Gastrocnemius medialis (tissue), 4 donors: ENCODE measurements at places on chromosomes 1 and 21. TPM values are rescaled to one million over a fixed set of nuclear protein-coding genes. Genes with fewer than 3 reads are reported as not detected.

Gene TMEM240
- total RNA-seq: not detected

Gene LRRIQ3
- not detected for total RNA-seq

Gene OR2AK2
- not detected for total RNA-seq

Gene LEPR
- total RNA-seq: 4.1 TPM

DNA sequence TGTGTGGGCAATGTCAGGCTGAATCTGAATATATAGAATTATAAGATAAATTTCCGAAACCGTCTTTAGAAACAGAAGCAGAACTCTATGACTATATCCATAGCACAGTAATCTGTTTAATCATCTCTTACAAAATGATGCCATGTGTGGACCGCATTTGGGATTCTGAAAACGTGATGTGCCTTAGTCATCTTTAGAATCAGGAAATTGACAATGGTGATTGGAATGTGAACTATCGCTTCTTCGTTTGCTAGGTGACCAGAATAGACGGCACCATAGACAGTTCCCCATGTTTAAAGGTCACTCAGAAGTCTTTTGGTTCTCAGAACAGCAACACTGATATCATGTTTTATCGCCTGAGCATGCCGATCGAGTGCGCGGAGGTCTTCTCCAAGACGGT is 300.3 kb downstream of the ZP4 start:
- H3K4me1 ChIP-seq: no peaks in the 10 kb centered on the region
- H3K27ac ChIP-seq: no peak overlapping the region

- no peaks in the 10 kb centered on the region for H3K36me3 ChIP-seq
- no peak overlapping the region for H3K4me3 ChIP-seq
- H3K27ac ChIP-seq: no peak overlapping the region
- DNase-seq: no peak
- no peaks in the 10 kb centered on the region for H3K27me3 ChIP-seq
- H3K4me1 ChIP-seq: no peaks in the 10 kb centered on the region
These were observed 31.8 kb upstream of the OLIG2 start for GRCh38 chr21:32993894-32994293.

DNA sequence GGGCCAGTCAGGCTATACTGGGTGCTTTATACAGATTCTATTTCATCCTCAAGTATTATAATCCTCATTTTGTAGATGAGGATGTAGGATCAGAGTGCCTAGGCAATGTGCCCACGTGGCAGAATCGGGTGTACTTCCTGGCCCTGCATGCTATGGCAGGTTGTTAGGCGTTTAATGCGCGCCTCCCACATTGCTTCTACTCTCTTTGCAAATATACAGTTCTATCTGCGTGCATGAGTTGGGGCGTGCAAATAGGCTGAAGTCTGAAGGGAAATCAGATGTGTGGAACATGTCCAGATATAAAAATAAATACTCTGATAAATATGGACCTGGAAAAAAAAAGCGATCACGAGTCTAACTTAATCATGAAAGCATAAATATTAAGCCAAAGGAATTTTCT is 194.7 kb upstream of the FMN2 start:
- no peak overlapping the region for H3K27ac ChIP-seq
- H3K4me3 ChIP-seq: no peak overlapping the region
- H3K27me3 ChIP-seq: peaks cover 5% of the 10 kb centered on the region
- no peaks in the 10 kb centered on the region for H3K4me1 ChIP-seq
- H3K36me3 ChIP-seq: no peaks in the 10 kb centered on the region
- DNase-seq: no peak

DNA sequence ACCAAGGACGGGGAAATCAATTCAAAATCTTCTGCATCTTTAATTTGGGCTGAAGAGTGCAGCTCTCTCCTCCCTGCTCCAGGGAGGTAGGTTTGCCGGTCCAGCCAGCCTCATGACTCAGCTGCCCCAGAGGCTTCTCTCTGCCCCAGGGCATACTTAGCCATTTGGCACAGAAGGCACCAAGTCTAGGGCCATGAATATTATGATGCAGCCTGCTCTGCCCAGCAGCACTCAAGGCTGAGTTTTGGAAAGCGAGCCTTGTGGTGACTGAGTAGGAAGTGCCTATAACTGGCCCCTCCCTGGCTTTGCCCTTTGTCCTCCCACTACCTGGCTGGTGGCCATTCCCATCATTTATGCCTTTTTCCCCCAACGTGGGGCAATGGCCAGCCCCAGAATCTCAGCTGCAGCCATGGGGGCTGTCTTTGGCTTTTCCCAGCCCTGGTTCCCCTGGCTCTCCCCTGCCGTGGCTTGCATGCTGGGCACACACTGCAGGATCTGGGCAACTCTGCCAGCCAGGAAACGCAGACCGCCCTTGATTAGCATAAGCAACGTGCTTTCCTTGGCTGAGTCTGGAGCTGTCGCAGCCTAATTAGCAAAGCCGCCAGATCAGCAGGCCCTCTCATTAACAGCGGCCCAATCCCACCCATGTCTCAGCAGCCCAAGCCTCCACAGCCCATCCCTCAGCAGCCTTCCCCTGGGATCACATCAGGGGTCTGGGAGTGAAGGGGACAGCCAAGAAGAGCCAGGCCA is 258.6 kb upstream of the TMEM51 start:
- H3K4me3 ChIP-seq: no peak overlapping the region
- H3K4me1 ChIP-seq: no peaks in the 10 kb centered on the region
- H3K36me3 ChIP-seq: no peaks in the 10 kb centered on the region
- DNase-seq: no peak
- H3K27ac ChIP-seq: no peak overlapping the region

GRCh38 chr1:42674214-42674613 is 8.0 kb upstream of the YBX1 start:
- no peaks in the 10 kb centered on the region for H3K36me3 ChIP-seq
- no peak overlapping the region for H3K4me3 ChIP-seq
- H3K4me1 ChIP-seq: no peaks in the 10 kb centered on the region
- no peak for DNase-seq
